ENCODE measurements at places on chromosomes 6 and 20.

- no peak for DNase-seq
These were observed 109.1 kb upstream of the GGTLC1 start for GRCh38 chr20:24097506-24098245.

GRCh38 chr6:144104488-144104887 is 9.1 kb upstream of the SF3B5 start:
- DNase-seq = no peak

DNA sequence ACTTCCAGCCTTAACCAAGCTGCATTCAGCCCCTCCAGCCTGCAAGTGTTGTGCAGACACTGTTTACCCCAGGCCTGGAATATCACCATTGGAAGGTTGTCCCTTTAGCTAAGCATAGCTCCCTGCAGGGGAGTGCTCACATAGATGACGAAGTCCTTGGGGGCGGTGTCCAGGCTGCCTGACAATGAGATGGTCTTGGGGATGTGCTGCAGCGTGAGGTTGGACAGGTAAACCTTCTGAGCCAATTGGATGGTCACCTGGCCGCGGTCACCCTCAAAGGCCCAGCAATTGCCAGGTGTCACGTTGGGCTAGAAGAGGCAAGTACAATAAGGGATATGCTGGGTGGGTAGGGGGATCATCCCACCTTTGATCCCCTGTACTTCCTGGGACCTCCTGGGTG is 18.6 kb downstream of the SUN5 start:
- DNase-seq = no peak

DNA sequence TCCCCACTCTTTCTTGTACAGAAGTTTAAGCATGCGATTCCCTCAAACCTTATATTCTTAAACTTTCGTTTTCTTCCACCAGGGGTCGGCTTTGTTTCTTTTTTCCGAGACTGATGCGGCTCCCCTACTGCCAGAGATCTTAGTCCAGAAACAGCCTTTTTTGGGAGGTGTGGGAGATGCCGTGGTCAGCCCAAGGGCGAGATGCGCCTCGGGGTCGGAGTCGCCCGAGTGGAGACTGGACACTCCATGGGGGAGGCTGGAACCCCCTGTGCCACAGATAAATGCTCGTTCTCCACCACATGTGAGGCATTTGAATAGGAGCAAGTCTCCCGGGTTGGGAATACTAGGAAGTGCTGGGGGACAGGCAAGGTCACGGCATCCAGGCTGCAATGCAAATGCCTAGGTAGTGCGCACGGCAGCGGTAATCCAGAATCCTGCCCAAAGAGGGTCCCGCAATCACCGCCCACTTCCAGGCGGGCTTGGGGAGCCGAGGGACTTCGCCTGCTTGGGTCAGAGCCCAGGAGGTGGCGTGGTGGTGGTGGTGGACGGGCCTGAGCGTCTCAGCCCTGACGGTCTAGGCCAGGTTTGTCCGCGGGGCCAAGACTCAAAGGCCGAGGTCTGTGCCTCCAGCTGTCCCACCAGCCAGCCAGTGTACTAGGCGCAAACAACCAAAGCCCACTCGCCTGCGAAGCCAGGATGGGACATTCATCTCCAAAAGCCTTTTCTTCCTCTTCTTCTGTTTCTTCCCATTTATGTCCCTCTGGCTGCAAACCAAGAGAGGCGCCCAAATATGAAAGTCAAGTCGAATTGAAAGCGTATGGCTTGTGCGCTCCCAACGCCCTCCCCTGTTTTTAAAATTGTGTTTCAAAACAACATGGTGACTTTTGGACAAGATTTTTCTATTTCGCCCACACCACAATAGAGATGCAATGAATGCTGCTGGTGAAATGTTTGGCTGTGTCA is 39.3 kb upstream of the OSTM1 start:
- DNase-seq = no peak

GRCh38 chr6:130524552-130524951 is 158.7 kb downstream of the TMEM200A start:
- no peak for DNase-seq

DNA sequence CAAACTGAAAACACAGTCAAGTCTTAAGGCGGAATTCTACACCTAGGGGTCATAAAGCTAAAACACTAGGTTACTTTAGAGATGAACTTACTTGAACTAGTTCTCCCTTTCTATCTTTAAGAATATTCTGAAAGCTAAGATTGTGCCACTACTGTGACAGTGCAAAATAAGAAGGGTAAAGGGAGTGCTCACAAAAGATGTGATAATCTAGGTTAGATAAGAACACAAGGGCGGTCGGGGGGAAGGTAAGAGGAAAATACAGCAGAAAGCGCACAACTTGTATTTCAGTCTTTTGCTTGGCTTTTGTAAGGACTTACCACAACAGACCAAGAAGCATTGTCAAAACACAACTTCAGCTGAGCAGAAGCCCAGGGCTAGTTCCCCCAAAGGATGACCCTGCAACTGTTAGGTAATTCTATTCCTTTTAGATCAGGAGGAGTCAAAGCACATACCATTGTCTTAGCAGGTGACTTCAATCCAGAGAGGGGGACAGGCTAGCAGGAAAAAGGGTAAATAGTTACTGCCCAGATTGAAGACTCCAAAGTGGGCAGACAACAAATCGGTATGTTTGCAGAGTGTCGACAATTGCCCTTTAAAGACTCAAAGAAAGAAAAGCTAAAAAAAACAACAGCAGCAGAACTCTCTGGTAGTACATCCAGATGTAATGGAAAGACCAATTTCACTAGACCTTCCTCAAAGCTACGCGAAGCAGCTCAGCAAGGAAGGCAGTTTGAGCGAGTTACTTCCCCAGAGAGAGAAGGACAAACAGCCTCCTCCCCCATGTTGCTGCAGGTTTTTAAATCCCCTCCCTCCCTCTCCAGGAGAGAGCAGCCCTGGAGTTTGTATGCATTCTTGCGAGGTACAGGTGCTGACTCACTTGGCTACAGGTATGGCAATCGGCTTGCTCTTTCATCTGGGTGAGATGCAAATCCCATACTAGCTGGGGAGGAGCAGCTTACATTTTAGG is 59.0 kb downstream of the RIPOR2 start:
- DNase-seq = no peak

- DNase-seq = no peak
These were observed 514.0 kb upstream of the SOX4 start for GRCh38 chr6:21079468-21080048.

GRCh38 chr6:150258381-150258780 is 110.4 kb upstream of the IYD start:
- no peak for DNase-seq

DNA sequence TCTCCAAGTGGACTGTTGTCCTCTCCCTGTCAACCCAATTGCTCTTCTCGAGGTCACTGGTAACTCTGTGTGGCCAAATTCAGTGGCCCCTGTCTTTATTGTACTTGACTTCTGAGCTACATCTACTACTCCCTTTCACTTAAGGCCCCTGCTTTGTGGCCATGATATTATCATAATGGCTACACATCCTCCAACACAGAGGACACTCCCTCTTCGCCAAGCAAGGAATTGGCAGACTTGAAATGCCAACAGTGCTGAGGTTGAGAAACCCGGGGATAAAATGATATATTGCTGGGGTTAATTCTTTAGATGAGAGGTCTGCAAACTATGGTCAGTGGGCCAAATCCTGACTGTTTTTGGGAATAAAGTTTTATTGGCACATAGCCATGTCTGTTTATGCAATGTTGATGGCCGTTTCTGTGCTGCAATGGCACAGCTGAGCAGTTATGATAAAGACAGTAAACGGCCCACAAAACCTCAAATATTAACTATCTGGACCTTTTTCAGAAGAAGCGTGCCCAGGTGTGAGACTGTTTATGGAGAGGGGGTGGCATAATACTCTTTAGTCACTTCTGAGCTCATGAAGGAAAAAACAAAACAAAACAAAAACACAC is 12.0 kb upstream of the MRPS10 start:
- DNase-seq = no peak

GRCh38 chr6:45635284-45635867 is 257.6 kb upstream of the SUPT3H start:
- DNase-seq = no peak

- DNase-seq = no peak
These were observed 111.0 kb downstream of the SYCP2 start for GRCh38 chr20:59822291-59823029.

Data from hippocampal formation (tissue), 2 donors.